ENCODE measurements at places on chromosomes 2 and 18. TPM values are rescaled to one million over a fixed set of nuclear protein-coding genes. Genes with fewer than 3 reads are reported as not detected.

CREG2 gene
- total RNA-seq = 2.4 TPM

CHRND gene
- 83.7 TPM for total RNA-seq

GRCh38 chr18:47163241-47163640, 12.9 kb downstream of the IER3IP1 start:
- no peaks in the 10 kb centered on the region for H3K27me3 ChIP-seq
- no peak overlapping the region for H3K27ac ChIP-seq
- no peaks in the 10 kb centered on the region for H3K36me3 ChIP-seq
- H3K4me3 ChIP-seq = no peak overlapping the region
- no peaks in the 10 kb centered on the region for H3K4me1 ChIP-seq

DNA sequence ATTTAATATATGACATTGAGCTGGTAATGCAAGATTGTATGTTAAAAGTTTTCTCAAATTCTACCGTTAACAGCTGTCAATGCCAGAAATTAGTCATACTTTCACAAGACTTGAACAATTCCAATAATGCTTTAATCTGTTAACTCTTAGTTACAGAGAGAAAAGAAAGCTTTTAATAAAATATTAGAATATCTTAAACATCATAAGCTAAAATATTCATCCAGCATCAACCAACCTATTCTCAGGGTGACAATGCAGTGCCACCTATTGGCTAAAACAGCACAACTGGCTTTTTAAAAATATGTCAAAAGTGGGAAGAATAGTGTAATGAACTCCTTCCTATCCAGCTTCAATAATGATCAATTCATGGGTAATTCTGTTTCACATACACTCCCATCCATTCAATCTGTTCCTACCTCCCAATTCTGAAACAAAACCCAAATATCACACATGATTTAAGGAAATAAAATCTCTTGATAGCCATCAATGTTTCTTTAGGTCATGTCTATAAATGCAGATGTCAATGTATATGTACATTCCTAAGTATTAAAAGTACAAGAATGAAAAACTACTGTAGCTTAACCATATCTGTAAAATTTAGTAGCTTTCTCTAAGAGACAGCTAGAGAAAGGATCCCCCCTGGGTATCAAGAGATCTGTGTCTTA, 79.8 kb upstream of the CCDC141 start:
- no peaks in the 10 kb centered on the region for H3K4me1 ChIP-seq
- no peak overlapping the region for H3K4me3 ChIP-seq

RIF1 gene
- 38.6 TPM for total RNA-seq

CD8B gene
- 0.31 TPM for total RNA-seq

DNA sequence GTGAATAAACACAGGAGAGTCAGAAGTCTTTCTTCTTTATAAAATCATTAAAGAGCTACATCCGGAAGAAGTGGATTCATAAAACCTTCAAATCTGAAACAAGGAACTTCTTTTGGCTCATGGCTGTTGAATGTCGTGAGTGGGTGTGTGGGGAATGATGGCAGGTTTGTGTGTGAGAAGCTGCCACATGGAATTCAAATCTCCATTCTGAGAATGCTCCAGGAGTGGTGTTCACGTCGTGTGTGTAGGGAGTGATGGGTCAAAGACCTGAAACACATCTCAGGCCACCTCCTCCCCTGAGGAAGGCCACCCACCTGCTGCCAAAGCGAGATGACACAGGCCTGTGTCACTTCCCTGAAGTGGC, 28.9 kb downstream of the FAM228A start:
- no peaks in the 10 kb centered on the region for H3K27me3 ChIP-seq
- no peak for DNase-seq
- no peak overlapping the region for H3K4me3 ChIP-seq
- no peak overlapping the region for H3K27ac ChIP-seq

VWC2L gene
- total RNA-seq = not detected

- H3K4me3 ChIP-seq = no peak overlapping the region
- H3K27ac ChIP-seq = no peak overlapping the region
- H3K36me3 ChIP-seq = no peaks in the 10 kb centered on the region
- H3K27me3 ChIP-seq = no peaks in the 10 kb centered on the region
- peaks cover 5% of the 10 kb centered on the region for H3K4me1 ChIP-seq
Observed at GRCh38 chr2:184004948-184005672, 593.2 kb upstream of the ZNF804A start.

GRCh38 chr18:54743605-54743995, 84.7 kb upstream of the RAB27B start:
- H3K4me1 ChIP-seq = peaks cover 9% of the 10 kb centered on the region
- H3K36me3 ChIP-seq = no peaks in the 10 kb centered on the region
- no peak overlapping the region for H3K27ac ChIP-seq
- no peaks in the 10 kb centered on the region for H3K27me3 ChIP-seq
- H3K4me3 ChIP-seq = no peak overlapping the region

TSPYL6 gene
- total RNA-seq = 0.04 TPM

- H3K27me3 ChIP-seq = no peaks in the 10 kb centered on the region
- no peaks in the 10 kb centered on the region for H3K36me3 ChIP-seq
Observed at GRCh38 chr2:141555876-141556470, 574.8 kb downstream of the LRP1B start.

DNA sequence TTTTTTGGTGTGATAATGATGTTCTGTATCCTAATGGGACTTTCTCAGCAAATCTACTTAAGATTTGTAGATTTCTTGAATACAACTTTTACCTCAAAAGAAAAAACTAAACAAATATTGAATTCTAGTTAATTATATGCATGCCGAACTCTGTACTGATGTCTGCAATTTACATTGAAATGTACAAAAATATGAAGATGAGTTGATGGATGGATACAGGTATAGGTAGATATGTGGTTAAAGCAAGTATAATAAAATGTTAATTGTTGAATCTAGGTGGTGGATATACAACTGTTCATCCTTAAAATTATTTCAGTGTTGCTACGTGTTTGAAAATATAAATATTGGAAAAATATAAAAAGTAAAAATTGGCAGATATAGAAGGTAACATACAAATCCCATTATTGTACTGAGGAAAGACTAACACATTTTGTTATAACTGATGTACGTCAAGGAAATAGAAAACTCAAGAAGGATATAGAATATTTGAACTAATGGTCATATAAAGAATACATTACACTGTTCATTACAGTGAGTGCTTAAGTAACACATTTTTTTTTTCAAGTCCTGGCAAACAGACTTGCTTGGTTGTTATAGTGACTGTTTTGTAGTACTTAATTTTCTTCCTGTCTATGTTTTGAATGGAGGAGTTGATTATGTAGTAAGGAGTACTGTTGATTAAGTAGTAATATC, 33.8 kb downstream of the DDX1 start:
- peaks cover 21% of the 10 kb centered on the region for H3K36me3 ChIP-seq
- H3K27me3 ChIP-seq = no peaks in the 10 kb centered on the region
- H3K4me1 ChIP-seq = no peaks in the 10 kb centered on the region

GRCh38 chr2:128798502-128799283, 480.0 kb upstream of the HS6ST1 start:
- H3K36me3 ChIP-seq = no peaks in the 10 kb centered on the region
- H3K4me1 ChIP-seq = peaks cover 8% of the 10 kb centered on the region
- no peak overlapping the region for H3K4me3 ChIP-seq
- H3K27ac ChIP-seq = no peak overlapping the region
- no peak for DNase-seq
- peaks cover 2% of the 10 kb centered on the region for H3K27me3 ChIP-seq

- no peaks in the 10 kb centered on the region for H3K27me3 ChIP-seq
- H3K4me1 ChIP-seq = no peaks in the 10 kb centered on the region
- no peak overlapping the region for H3K27ac ChIP-seq
- H3K4me3 ChIP-seq = no peak overlapping the region
- H3K36me3 ChIP-seq = no peaks in the 10 kb centered on the region
Observed at GRCh38 chr2:140814141-140814540, 1316.7 kb downstream of the LRP1B start.

- H3K4me3 ChIP-seq = no peak overlapping the region
- peaks cover 4% of the 10 kb centered on the region for H3K36me3 ChIP-seq
- H3K27me3 ChIP-seq = no peaks in the 10 kb centered on the region
Observed at GRCh38 chr2:201353116-201353515, 4.0 kb downstream of the FLACC1 start.

- peak; percentile 42 for DNase-seq
- H3K36me3 ChIP-seq = no peaks in the 10 kb centered on the region
- no peak overlapping the region for H3K27ac ChIP-seq
Observed at GRCh38 chr18:56003720-56004088, 415.7 kb upstream of the TCF4 start.

DNA sequence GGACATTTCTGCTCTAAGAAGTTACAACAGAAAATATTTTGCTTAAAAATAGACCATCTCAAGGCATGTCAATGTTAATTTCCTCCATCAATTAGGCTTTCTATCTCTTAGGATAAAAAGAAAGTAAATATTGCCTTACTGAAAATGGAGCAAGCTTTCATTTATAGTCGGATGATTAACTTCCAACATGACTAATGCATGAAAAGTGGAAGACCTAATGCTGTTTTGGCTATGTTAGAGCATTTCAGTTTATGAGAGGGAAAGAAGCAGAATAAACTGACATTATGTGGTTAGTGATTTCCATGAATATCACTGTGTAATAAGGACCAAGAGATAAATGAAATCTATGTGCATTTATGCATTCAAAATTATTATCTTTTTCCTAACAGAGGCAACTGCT, 475.2 kb upstream of the UBE2E3 start:
- H3K27me3 ChIP-seq = no peaks in the 10 kb centered on the region
- no peak overlapping the region for H3K4me3 ChIP-seq
- DNase-seq = no peak

SLC4A3 gene
- 5.5 TPM for total RNA-seq

DNA sequence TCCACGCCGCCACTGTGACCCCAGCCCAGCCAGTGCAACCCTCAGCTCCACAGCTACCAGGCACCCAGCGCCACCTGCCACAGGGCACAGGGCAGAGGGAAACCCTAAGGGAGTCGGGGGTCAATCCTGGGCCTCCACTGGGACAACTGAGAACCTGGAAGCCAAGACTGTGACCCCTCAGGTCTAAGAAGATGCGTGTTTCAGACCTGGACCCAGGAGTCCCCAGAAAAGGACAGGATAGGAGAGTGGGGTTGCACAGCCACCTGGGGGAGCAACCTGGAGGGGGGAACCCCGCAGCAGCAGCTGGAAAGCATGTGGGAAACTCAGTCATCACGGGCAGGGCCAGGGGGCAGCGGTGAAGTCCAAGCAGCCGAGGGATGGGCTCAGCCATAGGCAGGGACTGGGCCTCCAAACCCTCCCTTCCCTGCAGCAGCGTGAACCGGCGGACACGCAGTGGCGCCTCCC, 4.1 kb downstream of the ESPNL start:
- no peaks in the 10 kb centered on the region for H3K27me3 ChIP-seq
- H3K4me1 ChIP-seq = peaks cover 20% of the 10 kb centered on the region
- DNase-seq = no peak
- H3K36me3 ChIP-seq = no peaks in the 10 kb centered on the region
- H3K27ac ChIP-seq = no peak overlapping the region

AGXT gene
- total RNA-seq = 0.13 TPM

- H3K27me3 ChIP-seq = no peaks in the 10 kb centered on the region
- H3K4me1 ChIP-seq = peaks cover 12% of the 10 kb centered on the region
- H3K4me3 ChIP-seq = no peak overlapping the region
- H3K27ac ChIP-seq = no peak overlapping the region
Observed at GRCh38 chr2:46114996-46115395, 182.2 kb upstream of the EPAS1 start.

DNA sequence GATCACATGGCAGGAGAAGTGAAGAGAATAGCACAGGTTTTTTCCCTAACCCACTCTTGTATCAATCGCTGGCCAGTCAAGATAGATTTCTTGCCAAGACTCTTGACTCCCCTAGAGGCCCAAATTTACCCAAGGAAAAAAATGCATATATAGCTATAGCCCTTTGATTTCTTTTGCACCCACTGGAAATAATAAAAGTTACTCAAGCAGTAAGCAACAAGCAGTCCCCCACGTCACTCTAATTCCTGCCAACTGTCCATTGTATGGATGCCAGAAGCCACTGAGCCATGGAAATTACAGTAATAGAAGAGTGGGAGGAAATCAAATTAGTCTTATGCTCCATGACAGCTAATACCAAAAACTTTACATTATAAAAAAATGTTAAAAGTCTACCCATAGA, 125.3 kb upstream of the SLC39A10 start:
- H3K27me3 ChIP-seq = no peaks in the 10 kb centered on the region
- peaks cover 3% of the 10 kb centered on the region for H3K4me1 ChIP-seq
- no peak overlapping the region for H3K4me3 ChIP-seq
- peak; percentile 68 for DNase-seq
- H3K36me3 ChIP-seq = no peaks in the 10 kb centered on the region

DNA sequence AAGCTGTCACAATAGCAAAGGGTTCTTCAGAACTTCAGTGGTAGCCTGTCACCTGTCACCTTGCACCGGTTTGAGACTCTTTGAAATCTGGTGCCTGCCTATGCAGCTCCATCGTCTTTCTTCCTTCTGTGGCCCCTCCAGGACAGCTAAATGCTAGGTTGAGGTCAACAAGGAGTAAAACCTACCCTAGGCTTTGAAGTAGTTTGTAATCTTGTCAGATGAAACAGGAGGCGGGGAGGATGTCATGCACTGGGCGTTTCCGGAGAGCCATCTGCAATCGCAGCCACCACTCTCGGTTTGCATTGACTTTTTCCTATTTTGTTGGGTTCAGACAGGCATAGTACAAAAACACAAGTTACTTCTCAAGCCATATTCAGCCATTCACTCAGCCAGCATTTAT, 116.7 kb downstream of the LPIN1 start:
- H3K4me3 ChIP-seq = no peak overlapping the region

ERFE gene
- total RNA-seq = 6.1 TPM

DNA sequence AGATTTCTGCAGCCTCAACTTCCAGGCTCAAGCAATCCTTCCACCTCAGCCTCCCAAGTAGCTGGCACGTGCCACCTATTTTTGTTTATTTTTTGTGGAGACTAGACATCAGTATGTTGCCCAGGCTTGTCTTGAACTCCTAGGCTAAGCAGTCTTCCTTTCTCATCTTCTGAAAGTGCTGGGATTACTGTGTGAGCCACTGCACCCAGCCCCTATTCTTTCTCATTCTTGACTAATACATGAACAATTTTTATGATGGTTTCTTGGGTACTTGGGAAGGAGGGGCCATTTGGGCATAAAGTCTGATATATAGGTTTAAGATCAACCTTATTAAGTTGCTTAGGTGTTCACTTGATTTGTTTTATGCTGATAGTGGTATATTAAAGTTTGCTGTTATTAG, 26.2 kb downstream of the EPC2 start:
- no peaks in the 10 kb centered on the region for H3K27me3 ChIP-seq
- no peak for DNase-seq
- no peaks in the 10 kb centered on the region for H3K4me1 ChIP-seq
- H3K27ac ChIP-seq = no peak overlapping the region
- H3K36me3 ChIP-seq = no peaks in the 10 kb centered on the region
- H3K4me3 ChIP-seq = no peak overlapping the region

DSG1 gene
- not detected for total RNA-seq
